ENCODE measurements at places on chromosomes 12 and 14. TPM values are rescaled to one million over a fixed set of nuclear protein-coding genes. Genes with fewer than 3 reads are reported as not detected.

The LRTM2 gene
- not detected for total RNA-seq

The TMEM132C gene
- total RNA-seq, result 3.8 TPM

GRCh38 chr12:77814386-77814785, 16.3 kb upstream of the NAV3 start:
- no peak for DNase-seq

The ANKRD33 gene
- total RNA-seq, result not detected

The BICDL1 gene
- total RNA-seq, result 0.17 TPM

Data from esophagus muscularis mucosa (tissue), 4 donors.